ENCODE measurements at places on chromosomes 4 and X.

GRCh38 chr4:16116493-16116990, 32.7 kb upstream of the PROM1 start:
- no peak for DNase-seq

DNA sequence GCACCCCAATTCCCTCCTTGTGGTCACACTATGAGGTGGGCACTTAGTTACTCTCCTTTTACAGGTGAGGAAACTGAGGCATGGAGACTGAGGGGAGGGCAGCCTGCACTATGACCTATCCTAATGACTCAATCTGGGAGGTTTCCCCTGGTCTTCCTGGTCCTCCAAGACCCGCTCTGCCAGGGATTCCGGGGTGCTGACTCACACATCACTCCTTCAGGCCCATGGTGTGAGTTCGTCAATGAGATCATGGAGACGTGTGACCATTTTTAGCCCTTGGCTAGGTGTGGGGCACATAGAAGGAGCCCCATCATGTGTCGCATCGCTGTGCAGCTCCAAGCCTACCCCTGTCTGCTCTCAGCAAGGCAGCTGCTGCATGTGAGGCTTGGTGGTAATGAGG, 32.4 kb upstream of the BCOR start:
- no peak for DNase-seq

GRCh38 chrX:53290441-53291041, 9.2 kb upstream of the IQSEC2 start:
- no peak for DNase-seq

- DNase-seq = no peak
Observed at GRCh38 chr4:140952717-140953116, 180.6 kb downstream of the RNF150 start.

Measured in endothelial cell (in vitro differentiated cells).